NCI-H1105 (cell line): ENCODE measurements at places on chromosomes 11 and 22.
A peak's percentile ranks its signal among the peaks of the same experiment; 100 is the strongest.

DNA sequence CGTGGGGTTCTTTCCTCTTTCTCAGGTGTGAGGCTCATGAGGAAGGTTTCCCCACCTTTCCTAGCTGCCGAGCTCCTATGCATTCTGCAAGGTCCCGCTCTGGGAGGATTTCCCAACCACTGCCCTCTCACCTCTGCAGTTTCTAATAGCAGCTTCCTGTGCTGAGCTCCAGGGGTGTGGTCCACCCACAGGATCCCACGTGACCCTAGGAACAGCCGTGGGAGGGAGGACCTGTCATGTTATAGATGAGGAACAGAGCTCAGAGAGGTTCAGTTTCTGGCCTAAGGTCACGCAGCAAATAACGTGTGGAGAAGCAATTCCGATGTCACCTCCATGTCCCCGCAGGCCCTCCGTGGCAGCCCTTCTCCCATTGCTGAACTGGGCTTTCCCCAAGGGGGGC lies 38.5 kb downstream of the FLRT1 start:
- DNase-seq = no peak

- no peak for DNase-seq
Observed at GRCh38 chr11:73384872-73385689, 8.9 kb downstream of the RELT start.

GRCh38 chr11:15672825-15673224 lies 558.1 kb downstream of the INSC start:
- DNase-seq = no peak

DNA sequence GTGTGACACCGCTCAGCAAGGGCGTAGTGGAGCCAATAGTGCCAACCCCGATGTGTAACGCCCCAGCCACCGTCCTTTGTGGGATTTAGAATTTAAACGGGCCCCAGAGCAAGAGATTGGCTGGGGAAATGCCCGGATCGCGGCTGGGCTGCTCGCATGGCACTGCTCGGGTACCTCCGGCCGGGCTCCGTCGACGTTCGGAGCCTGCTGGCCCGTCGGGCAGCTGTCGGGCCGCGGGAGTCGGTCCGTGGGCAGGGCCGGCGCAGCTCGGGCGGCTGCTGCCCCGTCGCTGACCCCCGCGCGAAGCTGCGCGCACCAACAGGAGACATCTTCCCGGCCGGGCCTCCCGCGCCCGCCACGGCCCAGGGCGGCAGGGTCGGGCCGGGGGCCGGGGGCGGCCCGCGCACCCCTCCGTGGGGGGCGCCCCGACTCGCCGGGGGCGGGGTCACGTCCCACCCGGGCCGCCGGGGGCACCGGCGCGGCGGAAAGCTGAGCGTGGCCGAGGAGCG lies 1.3 kb upstream of the KDM2A start:
- DNase-seq = peak; percentile 40

DNA sequence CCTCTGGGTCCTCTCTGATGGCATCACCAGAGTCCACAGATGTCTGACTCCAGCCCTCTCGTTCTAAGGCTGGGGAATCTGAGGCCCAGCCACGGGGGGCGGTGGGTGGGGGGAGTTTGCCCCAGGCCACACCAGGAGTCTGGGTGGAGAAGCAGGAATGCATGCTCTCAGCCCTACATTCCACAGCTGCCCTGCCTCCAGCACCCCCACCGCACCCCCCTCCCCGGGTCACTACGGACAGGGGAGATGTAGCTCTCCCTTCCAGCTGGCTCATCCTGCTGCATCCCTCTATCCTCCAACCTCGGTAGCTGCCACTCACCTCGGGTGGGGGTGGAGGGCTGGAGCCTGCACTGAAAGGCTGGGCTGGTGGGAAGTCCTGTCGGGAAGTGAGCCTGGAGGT lies 2.3 kb upstream of the PVALB start:
- DNase-seq = no peak

DNA sequence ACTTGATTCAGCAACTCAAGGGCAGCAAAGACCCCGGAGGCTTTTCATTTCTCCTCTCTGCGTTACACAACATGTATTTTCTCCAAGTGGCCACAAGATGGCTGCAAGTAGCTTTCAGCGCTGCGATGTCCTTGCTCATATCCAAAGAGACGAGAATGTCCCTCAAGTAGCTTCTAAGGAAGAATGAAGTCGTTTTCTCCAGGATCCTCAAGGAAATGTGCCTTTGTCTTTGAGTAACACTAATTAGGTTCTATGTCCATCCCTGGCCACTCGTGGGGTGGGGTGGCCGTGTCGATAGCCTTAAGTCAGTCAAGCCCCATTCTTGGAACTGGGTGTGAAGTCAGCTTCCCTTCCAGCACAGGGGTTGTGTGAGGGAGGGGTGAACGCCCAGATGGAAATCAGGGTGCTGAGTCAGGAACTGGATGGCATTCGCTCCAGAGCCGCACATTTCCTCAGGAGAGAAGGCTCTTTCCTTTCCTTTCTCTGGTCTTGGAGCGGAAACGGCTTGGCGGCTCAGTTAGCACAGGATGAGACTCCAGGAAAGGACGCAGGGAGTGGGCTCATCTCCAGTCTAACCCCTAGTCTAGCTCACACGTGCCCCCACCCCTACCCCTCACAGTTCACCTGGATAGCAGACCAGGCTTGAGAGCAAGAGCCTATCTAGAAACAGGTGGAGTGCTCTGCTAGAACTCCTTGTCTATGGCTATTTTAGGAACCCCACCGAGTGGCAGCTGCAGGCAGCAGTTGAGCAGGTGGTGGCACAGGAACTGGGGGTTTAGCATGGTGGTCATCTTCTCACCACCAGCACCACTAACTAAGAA lies 44.3 kb downstream of the NNMT start:
- DNase-seq = peak; percentile 65
